Thoracic aorta (tissue), 2 donors: ENCODE measurements at places on chromosomes 1 and 21. TPM values are rescaled to one million over a fixed set of nuclear protein-coding genes. Genes with fewer than 3 reads are reported as not detected.

- no peak for DNase-seq
These were observed 645 bp downstream of the ATP6V0B start for GRCh38 chr1:43975249-43975961.

The SYCP1 gene
- not detected for total RNA-seq

GRCh38 chr21:37372951-37373350 is 6.4 kb downstream of the DYRK1A start:
- DNase-seq, result no peak

GRCh38 chr1:172777767-172778166 is 118.9 kb downstream of the FASLG start:
- DNase-seq, result no peak

DNA sequence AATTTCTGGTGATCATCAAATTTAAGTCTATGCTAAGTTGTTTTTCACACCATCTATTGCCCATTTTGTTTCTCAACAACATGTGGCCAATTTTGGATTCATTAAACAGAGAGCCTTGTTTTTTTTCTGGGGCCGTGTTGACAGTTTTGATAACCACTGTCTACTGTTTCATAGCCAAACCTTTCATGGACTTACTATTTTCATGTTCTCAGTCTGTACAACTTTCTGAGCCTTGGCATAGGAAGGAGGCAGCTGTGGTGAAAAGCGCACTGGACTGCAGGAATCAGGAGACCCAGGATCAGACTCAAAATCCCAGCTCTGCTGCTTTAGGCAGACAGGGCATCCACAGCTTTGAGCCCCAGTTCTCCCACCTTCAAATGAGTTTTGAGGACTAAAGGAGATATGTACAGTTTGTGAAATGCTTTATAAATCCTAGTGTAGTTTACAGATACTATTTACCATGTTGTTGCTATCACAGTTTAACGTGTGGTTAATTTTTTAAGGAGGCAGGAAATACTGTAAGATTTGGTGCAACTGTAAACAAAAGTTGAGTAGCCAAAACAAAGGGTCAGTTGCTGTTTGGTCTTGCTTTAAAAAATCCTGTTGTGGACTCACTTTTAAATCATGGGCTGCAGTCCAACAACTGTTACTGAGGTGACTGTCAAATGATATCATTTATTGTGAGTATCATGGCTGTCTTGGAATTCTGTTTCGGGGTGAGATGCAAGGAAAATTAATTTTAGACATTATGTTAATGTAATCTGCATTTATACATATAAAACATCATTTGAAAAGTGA is 2.9 kb downstream of the MACO1 start:
- no peak for DNase-seq

- DNase-seq, result no peak
These were observed 11.1 kb downstream of the PTPRC start for GRCh38 chr1:198649968-198650338.

DNA sequence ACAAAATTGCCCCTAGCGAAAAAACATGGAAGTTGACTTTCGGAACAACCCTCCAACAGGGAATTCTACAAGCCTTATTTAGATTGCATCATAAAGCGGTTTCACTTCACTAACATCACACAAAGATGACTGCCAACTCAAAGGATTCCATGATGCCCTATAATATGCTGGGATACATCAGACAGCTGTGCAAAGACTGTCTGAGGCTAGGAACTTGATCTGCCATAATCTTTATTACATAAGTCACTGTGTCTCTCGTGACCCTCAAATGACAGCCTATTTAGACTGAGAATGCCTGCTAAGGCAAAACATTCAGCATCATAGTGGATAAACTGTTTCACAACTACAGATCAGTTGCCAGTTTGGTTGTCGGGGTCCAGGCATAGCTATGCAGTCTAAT is 23.8 kb downstream of the FH start:
- no peak for DNase-seq

GRCh38 chr21:31293986-31294385 is 50.1 kb downstream of the TIAM1 start:
- DNase-seq, result no peak

DNA sequence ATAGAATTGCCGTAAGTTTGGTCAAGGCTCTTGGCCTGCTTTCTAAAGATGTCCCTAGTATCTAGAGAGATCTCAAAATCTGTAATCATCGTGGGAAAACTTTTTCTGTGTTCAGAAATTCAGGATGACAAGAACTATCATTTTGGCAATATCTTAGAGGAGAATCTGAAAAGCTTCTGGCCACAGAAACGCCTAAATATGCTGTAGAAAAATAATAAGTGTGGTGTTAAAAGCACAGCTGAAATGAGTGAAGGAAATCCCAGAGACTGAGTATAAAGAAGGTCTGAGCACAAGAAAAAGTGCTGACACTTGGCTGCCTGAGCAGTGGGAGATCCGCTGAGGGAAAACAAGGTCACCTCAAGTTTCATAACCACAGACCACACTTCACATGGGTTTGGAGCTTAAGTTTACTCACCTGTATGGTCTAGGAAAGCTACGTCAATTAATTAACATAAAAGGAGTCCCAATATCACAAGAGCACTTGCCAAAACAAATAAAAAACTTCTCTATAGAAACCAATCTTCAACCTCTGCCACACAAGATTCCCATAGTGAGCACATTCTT is 235.2 kb upstream of the IRF2BP2 start:
- DNase-seq, result no peak

DNA sequence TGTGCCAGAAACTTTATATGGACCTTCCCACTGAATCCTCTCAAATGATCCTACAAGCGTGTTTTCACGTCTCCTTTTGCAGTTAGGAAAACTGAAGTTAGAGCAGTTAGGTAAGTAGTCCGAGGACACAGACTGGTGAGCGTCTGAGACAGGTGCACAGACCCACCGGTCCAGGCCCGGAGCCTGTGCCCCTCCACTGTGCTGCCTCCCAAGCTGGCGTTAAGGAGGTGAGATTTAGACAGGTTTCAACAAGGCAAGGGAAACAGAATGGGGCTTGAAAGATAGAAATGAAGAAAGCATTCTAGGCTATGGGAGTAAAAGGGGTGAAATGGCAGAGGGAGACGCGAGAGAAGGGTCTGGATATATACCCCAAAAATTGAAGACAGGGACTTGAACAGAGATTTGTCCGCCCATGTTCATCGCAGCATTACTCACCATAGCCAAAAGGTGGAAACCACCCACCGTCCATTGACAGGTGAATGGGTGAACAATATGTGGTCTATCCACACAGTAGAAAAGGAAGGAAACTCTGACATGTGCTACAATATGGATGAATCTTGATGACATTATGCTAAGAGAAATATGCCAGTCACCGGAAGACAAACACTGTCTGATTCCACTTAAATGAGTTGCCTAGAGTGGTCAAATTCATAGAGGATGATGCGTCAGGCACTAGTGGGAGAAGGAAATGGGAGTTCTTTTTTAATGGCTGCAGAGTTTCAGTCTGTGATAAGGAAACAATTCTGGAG is 15.7 kb upstream of the PKP1 start:
- no peak for DNase-seq

The SIM2 gene
- not detected for total RNA-seq

The CDK18 gene
- 35.2 TPM for total RNA-seq

DNA sequence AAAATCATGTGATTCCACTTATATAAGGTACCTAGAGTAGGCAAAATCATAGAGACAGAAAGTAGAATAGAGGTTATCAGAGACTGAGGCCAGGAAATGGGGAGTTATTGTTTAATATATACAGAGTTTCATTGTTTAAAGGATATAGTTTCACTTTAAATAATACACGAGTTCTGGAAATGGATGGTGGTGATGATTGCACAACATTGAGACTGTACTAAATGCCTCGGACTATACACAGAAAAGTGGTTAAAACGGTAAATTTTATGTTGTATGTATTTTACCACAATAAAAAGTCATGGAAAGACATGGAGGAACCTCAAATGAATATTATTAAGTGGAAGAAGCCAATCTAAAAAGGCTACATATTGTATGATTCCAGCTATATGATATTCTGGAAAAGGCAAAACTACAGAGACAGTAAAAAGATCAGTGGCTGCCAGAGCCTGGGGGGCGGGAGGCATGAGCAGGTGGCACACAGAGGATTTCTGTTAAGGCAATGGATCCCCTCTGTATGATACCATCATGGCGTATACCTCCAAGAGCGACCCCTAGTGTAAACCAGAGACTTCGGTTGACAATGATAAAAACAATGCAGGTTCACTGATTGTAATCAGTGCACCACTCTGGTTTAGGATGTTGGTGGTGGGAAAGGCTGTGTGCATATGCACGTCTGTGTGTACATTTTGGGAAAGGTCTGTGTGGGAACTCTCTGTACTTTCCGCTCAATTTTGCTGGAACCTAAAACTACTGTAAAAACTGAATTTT is 7.5 kb downstream of the C1orf198 start:
- no peak for DNase-seq

GRCh38 chr1:46983166-46983829 is 40.2 kb upstream of the CYP4X1 start:
- DNase-seq, result no peak

- DNase-seq, result no peak
These were observed 17.0 kb downstream of the GPBP1L1 start for GRCh38 chr1:45669379-45669778.

The CHTOP gene
- 78.0 TPM for total RNA-seq

DNA sequence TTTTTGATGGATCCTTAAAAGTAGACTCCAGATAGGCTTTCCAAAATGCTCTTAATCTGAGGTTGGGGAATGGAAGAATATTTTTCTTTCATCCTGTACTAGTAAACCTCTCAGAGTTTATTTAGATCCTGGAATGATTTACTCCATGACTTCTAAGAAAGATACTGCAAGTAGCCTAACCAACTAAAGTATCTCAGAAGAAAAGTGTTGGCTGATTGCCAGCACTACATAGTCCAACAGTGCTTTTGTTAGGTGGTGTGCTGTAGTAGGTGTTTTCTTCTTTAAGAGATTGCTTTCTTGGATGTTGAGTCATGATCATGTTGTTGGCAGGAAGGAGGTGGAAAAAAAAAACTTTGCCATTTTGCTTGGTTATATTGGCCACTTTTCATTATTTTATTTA is 119.8 kb downstream of the OSBPL9 start:
- no peak for DNase-seq

DNA sequence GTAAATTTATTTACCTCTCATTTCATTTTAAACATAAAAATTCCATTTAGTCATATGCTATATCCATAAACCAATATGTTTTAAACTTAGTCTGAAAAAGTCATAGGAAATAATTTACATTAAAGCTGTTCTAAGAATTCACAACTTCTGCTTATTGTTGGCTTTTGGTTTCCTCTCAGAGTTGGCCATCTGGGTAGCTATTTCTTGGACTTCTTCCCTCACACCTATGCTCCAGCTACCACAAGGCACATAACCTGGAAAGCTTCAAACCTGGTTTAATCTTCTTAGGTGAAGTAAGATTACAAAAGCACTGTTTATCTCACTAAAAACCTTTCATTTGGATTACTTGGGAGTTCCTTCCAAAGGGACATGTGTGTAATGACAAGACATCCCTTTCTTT is 29.8 kb downstream of the RBM11 start:
- DNase-seq, result no peak

- DNase-seq, result no peak
These were observed 234.6 kb upstream of the KAZN start for GRCh38 chr1:14363707-14364413.

The NGF gene
- 25.7 TPM for total RNA-seq

GRCh38 chr21:35528116-35529042 is 479.3 kb upstream of the RUNX1 start:
- DNase-seq, result no peak

DNA sequence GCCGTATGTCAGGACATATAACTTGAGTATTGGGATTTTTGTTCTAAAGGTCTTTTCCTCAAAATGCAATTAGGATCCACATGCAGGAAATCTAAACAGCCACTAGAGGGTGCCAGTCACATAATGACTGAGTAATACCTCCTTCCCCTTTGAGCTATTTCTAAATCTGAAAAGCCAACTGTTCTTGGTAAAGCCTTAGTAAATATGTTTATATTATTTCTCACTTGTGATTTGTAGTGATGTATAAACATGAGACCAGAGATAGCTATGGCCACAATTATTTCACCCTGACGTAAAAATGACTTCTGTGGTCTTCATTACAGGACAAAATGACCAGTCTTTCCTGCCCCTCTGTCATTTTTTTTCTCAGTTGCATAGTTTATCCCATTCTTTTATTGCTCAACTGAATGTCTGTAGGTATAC is 41.0 kb upstream of the DR1 start:
- DNase-seq, result peak; percentile 3

The PDZK1IP1 gene
- not detected for total RNA-seq

DNA sequence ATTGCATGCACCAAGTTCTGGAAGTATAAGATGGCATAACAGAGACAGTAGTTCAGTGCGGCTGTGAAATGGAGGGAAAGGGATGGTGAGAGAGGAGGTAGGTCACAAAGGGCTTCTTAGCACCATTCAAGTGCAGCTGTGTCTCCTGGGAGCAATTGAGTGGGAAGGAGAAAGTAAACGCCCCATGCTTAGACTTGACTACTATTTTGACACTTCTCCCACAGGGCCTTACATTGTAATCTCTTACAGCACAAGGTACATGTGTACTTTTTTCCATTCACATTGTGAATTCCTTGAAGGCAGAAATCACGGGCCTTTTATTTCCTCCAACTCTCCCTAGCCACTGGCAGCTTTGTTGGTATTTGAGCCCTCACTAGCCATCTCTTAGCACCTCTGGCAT is 239.6 kb upstream of the FOXD3 start:
- no peak for DNase-seq

The CELA2A gene
- not detected for total RNA-seq

The LRRN2 gene
- 0.63 TPM for total RNA-seq

DNA sequence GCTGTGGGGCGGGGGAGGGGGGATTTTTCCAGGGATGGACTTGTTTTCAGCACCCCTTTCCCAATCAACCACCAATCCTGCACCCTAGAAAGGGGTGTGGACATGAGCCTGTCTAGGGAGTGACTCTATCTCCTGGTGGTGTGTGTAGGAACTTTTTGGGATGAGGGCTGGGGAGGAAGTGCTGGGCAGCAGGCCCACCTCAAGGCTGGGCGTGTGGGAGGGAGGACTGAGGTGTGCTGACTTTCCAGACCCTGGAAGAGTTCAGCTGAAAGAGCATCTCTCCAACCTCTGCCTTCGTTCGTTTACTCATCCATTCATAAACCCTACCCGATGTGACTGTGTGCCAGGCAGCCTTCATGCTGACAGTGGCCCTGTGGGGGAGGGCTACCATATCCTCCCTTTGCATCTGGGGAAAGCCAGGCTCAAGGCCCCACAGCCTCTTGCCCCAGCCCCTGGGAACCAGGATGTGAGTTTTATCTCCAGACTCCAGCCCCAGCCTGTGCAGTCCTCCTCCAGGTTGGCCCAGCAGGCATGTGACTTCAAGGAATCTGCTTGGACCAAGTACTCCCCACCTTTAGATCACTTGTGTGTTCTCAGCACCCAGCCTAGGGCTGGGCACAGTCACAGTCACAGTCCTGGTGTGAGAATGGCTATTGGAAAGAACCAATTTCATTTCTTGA is 6.7 kb downstream of the KNCN start:
- DNase-seq, result no peak

DNA sequence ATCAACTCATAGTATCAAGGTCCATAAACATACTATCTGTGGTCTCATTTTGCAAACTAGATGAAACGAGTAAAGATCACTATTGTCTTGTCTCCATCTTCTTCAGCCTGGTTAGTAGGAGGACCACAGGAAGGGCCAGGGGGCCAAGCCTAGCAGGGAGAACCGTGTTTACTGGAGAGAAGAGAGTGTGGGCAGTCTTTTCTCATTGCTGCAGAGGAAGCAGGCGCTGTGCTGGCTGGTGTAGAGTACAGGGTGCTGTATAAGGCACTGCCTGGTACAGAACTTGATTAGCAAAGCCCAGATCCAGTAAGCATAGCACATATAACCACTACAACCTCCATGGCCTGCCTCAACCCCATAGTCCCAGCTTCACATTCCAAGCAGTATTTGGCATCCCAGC is 10.0 kb upstream of the B4GALT3 start:
- no peak for DNase-seq

The ADCY10 gene
- 0.54 TPM for total RNA-seq
